ENCODE measurements at places on chromosomes 7 and 10.

DNA sequence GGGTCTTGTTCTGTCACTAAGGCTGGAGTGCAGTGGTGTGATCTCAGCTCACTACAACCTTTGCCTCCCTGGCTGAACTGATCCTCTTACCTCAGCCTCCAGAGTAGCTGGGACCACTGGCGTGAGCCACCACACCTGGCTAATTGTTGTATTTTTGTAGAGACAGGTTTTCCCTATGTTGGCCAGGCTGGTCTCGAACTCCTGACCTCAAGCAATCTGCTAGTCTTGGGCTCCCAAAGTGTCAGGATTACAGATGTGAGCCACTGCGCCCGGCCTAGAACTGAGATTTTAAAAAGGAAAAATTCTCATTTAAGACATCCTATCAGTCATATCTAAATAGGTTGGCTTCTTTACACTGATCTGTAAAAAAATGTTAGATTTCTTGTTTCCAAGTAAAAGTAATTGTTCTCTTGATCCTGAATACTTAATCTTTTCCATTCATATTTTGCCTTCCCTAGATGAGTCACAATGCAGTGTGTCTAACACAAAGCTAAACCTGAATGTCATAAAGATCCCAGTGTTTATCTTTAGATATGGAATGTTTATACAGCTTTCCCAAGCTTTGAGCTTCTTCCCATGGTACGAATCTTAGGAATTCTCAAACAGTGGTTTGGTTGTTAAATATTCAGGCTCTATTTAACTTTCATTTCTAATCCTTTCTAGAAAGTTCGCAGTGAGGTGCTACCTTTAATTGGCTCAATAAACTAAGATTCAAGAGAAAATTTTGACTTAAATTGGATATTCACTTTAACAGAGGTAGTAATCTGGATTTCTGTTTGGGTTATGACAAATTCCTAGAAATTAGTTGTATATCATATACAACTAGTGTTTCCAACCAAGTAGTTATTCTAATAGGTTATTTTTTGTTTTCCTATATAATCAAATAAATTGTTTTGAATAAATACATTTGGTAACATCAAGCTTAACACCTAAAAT is 12.1 kb upstream of the LAMB1 start:
- DNase-seq = no peak

DNA sequence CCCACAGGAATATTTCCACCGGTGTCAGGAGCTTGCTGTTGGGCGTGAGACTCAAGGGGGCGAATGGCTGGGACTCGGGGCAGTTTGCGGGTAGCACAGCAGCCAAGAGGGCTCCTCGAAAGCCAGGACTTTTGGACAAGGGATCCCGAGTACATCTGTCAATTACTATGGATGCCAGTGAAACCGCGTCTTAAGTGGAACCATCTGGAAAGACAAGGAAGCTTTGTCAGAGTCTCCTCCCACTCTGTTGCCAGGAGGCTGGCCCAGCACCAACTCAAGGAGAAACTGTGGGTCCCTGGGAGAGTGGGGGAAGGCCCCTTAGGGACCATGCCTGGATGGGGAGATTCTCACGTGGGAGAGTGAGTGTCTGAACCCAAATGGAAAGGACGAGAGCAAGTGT is 57.1 kb downstream of the C10orf143 start:
- no peak for DNase-seq

DNA sequence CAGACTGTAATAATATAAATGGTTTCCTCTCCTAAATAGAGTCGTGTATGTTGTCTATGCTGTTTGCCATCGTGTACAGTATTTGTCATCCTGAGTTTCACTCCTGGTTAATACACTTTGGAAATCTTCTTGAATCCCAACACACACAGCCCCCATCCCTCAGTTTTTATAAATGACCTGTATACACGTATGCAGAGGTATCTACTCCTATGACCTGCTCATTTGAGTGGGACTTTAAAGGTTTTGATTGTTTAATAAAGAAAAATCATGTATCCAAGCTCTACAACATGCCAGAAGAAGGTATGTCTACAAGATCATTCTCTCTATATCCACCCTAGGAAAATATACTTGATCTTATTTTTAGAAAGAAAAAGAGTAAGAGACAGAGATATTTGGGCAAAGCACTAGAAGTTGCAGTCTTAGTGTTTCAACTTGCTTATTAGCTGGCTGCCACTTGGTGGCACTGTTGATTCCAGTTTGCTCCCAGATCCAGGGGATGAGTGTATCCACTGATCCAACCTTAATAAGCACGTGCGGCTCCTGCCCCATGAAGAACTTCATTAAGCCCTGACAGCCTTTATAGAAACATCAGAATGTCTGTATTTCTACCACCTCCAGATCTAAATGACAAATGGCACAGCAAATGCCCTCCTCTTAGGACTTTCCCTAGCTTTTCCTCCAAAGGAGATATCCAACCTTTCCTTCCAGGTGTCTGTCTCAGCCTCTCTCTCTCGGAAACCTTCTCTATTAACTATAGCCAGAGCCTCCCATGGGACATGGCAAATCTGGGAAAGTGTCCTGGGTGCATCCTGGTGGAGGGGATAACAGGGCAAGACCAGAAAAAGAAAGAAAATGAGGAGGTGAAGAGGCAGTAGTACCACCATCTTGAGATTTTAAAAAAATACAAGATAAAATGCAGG is 181.6 kb upstream of the NEBL start:
- no peak for DNase-seq

DNA sequence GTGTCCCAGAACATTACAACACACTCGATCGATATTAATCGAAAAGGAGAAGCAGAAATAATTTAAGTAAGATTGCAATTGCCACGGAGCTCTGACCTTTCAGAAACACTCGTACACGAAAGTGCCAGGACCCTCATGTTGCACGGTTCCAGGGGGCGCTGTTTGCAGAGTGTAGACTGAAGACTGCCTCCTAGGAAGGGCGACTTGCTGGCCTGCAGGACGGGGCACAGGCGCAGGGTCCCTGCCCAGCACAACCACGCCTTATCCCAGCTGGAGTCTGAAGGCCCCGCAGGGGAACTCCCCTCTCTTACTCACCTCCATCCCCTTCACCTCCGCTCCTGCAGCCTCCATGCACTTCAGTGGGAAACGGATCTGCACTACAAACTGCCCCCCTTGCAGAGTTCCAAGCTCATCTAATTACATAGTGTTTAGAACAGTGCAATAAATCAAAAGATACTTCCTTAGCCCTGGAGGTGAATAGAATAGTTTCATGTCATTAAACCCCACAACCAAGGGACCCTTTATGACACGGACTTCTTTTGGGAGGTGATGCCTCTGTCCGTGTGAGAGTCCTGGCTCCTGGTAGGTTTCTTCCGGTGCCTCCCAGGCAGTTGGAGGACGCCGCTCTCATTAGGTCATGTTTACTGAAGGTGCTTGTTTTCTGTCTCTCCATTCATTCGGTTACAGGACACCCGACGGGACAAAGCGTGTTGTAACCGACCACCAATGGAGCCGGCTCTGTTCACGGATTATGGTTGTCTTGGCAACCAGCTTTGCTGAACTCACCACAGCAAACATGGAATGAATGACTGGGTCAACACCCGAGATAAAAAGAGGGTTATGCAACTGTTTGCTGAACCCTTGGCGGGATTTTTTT is 262.2 kb downstream of the BAMBI start:
- DNase-seq = no peak

- no peak for DNase-seq
Measured at GRCh38 chr7:109322833-109323232, 753.2 kb downstream of the DNAJB9 start.

DNA sequence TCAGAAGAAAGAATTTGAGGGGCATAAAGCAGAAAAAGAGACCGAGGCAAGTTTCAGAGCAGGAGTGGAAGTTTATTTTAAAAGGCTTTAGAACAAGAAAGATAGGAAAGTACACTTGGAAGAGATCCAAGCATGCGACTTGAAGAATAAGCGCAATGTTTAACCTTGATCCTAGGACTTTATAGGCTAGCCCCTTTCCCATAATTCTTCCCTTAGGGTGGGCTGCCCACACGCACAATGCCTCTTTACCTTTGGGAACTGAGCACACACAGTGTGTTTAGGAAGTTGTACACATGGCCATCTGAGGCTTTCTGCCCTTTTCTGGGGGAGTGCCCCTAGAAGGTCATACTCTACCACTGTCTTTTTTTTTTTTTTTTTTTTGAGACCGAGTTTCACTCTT is 11.2 kb upstream of the GSTO1 start:
- no peak for DNase-seq

GRCh38 chr7:97096661-97097060 is 20.8 kb upstream of the SDHAF3 start:
- no peak for DNase-seq

DNA sequence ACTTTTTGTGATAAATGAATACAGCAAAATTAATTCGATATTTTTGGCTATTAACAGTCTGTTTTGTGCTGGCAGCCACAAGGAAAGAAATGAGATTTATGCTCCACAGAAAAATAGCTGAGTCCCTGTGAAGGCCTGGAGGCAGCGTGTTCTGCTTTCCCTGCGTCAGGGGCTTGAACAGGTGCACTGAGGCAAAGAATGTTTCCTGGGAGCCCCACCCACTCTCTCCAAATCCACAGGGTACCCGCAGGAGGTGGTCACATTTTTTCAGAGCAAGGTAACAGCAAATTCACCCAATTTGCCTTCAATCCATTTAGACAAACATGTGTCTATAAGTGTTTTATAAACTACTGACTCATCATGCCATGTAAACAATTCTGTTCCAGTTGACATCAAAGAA is 308.1 kb downstream of the TCERG1L start:
- no peak for DNase-seq

- no peak for DNase-seq
Measured at GRCh38 chr7:27112955-27113949, 10.8 kb upstream of the HOXA2 start.

DNA sequence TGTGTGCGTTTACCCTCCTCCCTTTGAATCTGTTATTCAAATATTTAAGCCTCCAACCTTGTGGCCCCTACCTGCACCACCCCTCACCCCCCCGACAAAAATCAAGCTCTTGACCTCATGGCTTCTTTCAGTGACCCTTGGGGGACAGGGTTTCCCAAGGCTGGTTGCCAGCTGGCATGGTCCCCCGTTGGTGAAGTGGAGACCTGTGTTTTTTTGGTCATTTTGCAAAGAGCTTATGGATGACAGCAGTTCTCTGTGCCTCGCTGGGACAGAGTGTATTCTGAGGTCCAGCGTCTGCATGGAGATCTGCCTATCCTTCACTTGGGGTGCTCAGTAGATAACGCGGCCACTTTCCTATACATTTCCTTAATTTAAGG is 111.0 kb downstream of the TCF7L2 start:
- no peak for DNase-seq

- no peak for DNase-seq
Measured at GRCh38 chr10:22761569-22762220, 47.3 kb upstream of the PIP4K2A start.

- DNase-seq = no peak
Measured at GRCh38 chr7:32539919-32540531, 44.7 kb downstream of the AVL9 start.

DNA sequence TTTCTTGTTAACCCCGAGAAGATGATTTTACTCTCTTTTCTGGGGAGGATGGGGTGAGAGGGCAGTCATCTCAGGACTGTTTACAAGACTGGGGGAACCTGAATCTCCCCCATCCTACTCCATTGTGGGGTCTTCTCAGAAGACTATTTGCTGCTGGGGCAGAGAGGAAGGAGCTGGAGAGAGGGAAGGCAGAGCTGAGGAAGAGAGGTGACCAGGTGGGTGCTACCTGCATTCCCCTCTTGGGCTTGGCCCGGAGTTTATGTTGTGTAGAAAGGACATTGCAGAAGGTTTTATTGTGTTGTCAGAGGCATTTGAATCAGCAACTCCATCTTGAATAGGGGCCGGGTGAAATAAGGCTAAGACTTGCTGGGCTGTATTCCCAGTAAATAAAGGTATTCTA is 247.1 kb upstream of the GALNT17 start:
- no peak for DNase-seq

- DNase-seq = no peak
Measured at GRCh38 chr7:80783678-80784327, 135.0 kb downstream of the SEMA3C start.

DNA sequence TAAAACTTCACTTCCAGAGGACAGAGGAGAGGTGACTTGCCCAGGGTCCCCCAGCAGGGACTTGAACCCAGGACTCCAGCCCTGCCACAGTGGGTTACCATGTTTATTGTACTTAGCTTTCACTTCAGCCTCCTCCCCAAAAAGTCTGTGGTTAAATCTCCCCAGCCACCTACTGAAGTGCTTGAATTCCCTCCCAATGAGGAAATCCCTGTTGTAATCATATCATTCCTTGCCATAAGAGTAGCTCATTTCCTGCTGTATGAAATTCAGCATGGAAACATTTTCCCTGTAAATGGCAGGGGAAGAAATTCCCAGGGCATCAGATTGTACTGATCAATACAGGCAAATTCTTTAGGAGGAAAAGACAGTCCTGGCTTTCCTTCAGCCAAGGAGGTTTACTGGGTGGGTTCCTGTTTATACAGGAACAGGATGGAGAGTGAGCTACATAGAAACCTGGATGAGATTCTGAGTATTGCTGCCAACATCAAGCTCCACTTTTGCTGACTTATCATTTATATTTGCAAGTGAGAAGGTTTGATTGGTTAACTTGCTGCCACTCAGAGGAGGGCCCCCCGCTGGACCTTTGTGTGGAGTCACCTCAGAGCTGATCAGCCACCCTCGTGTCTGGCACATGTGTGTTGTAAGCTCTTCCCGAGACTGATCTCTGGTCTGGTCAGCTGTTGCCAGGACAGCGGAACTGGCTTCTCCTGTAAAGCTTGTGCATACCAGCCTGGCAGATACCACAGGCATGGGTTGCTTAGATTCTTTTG is 16.4 kb upstream of the PDZD8 start:
- DNase-seq = no peak

GRCh38 chr7:17422966-17423365 is 124.5 kb downstream of the AHR start:
- DNase-seq = no peak

GRCh38 chr10:53978301-53978700 is 822.7 kb downstream of the PCDH15 start:
- DNase-seq = no peak

GRCh38 chr10:13893926-13894325 is 307.2 kb downstream of the PRPF18 start:
- DNase-seq = no peak

DNA sequence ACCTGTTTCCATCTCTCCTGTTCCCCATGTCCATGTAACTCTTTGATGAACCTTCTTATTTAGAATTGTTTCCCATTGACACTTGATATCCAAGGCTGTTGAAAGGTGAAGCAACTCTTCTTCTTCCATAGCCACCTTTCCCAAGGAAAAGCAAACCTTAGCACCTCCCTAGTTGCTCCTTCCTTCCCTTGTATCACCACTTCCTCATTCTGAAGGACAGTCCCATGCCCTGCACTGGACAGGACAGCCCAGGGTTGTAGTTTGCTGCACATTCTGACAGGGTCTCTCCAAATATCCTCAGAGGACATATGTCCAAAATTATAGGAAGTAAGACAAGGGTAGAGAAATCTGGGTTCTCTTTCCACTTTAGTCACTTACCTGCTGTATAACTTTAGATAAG is 6.2 kb downstream of the CUZD1 start:
- no peak for DNase-seq

DNA sequence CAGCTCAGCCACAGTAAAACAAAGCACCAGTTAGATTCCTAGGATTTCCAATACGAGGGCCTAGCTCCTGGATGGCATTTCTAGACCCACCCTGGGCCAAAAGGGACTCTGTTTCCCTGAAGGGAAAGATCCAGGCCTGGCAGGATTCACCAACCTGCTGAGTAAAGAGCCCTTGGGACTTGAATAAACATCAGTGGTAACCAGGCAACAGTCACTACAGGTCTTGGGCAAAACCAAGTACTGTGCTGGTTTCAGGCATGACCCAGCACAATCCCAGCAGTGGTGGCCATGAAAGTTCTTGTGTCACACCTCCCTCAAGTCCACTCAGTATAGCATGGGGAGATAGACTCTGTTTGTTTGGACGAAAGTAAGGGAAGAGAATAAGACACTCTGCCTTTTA is 31.0 kb upstream of the STARD3NL start:
- DNase-seq = no peak

- no peak for DNase-seq
Measured at GRCh38 chr7:153151766-153152165, 392.2 kb downstream of the ACTR3B start.
